Stimulated activated CD8-positive, alpha-beta memory T cell treated with anti-CD3 and anti-CD28 coated beads, Interleukin-4, amount 100 ng/mL, for 1 hour (primary cell): ENCODE measurements at places on chromosomes 7 and 10.

DNA sequence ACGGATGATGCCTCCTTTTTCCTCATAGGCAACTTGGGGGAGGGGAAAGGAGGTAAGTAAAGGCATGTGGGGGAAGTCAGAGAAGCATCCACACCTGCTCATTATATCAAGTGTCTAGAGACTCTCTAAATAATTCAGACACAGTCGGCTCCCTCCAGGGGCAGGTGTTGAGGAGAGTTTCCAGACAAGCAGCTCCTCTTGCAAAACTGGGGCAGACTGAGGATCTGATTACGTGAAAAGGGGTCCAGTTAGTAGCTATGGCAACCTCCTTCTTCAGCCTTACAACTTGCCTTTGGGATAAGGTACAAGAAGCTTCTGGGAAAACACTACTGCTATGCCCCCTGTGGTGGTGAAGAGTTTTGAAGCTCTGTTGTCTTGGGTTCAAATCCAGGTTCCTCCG lies 39.0 kb upstream of the SORBS1 start:
- no peak for DNase-seq

- DNase-seq: no peak
Observed at GRCh38 chr7:68424658-68425297, 1173.5 kb upstream of the AUTS2 start.

GRCh38 chr7:131657881-131658280 lies 101.5 kb upstream of the PODXL start:
- no peak for DNase-seq

DNA sequence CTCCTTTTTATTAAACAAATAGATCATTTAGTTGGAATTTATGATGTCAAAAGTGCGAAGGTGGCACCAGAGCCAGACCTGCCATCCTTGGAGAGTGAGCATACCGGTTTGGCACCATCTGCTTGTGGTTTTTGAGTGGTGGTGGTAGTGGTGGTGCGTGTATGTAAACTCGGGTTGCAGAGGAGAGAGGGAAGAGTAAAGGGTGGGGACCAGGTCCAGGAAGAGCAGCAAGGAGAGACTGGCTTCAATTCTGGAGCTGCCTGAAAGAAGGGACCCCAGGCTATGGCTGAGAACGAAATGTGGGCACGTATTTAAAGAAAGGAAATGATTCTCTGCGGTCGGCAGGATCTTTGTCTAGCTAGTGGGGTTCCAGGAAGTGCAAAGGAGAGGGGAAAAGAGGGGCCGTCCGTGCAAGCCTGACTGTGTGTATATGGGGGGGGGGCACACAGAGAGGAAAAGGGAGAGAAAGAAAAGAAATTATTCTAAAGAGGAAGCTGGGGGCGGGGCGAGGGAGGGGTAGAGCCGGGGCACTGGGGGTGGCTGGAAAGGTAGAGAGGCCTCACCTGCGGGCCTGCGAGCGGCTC lies 448 bp upstream of the GOLGA7B start:
- no peak for DNase-seq

DNA sequence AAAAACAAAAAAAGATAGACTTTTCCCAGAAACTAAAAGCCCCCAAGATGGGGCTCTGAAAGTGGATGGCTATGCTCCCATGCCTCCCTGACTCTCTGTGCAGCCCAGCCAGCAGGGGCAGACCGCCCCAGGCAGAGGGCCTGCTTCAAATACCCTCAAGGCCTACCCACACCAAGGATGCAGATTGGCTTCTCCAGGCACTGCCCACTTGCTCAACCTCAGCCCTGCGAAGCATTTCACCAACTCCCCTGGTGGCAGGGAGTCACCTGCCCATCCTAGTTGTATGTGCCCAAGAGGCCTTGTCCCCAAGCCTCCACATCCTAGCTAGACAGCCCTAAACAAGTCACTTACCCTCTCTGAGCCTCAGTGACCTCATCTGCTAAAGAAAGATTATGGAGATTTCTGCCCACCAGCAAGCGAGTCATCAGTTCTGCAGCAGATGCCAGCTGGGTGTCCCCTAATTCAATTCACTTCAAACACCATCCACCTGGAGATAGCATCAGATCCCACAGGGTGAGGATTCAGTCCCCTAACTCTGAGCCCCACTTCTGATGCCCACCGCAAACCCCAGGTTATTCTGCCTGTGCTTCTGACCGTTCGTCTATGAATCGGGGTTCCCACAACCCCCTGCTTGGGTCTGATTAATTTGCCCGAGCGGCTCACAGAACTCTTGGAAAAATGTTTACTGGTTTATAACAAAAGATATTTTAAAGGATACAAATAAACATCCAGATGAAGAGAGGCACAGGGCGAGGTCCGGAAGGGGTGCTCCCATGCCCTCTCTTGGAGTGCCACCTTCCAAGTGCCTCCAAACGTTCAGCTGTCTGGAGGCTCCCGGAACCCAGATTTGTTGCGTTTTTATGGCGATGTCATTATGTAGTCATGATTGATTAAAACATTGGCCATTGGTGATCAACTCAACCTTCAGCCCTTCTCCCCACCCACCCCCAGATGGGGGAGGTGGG lies 18.6 kb upstream of the ZMIZ1 start:
- no peak for DNase-seq

- no peak for DNase-seq
Observed at GRCh38 chr7:81562581-81562980, 207.3 kb downstream of the HGF start.

DNA sequence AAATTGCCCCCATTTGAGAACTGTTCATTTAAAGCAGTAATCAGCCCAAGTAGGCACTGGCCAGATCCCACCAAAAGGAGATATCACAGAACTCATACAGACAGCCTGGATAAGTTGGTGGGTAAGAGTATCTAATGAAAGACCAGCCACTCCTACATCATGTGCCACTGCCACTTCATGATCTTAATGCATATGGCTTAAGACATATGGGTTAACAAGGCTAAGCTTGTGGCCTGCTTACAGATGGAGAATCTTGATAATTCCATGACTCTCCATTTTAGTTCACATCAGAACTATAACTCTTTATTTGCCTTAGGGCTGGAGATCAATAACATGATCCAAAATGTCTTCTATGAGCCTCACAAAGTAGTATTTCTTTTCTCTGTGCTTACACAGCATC lies 6.8 kb upstream of the IFIT1B start:
- no peak for DNase-seq

DNA sequence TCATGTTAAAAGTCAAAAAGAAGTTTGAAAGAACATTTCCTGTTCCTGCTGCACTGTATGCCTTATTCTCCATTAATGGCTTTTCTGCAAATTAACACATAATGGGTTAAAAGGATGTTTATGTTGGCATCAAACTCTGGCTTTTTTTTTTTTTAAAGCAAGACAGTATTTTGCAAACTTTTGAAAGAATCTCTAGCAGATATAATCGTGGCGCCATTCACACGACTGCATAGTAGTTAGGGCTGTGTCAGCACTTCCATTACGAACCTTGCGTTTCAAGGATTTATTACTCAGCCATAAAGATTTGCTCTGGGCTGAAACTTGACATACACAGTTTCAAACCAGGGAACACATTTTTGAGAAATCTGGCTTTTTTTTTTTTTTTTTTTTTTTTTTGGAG lies 207.8 kb downstream of the DYNC1I1 start:
- no peak for DNase-seq

DNA sequence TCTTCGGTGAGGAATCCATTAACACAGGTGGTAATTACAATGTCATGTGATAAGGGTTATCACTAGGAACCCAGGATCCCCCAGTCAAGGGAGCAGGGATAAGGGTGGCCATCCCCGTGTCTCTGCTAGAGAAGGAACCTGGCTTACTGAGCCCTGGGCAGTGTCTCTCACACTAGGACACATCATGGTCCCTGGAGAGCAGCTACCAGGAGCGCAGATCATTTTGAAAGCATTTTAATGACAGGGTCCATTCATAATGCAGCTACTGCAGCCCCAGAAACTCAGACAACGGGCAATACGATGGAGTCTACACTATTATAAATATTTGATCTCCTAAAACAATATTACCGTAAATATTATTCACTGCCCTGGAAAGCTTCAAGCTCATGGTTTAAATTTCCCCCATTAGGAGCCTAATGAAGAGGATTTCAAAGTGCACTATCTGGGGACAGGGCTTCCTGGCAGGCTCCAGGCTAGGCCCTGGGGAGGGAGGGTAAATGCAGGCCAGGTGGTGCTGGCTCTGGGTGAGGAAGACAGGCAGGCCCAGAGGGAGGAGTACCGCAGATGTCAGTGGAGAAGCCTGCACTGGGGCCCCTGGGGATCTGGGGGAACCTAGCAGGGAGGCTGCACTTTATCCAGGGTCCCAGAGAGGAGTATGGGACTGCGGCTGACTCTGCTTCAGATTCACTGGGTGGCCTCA lies 52.6 kb upstream of the LOXL4 start:
- DNase-seq: no peak

GRCh38 chr10:97134110-97134509 lies 51.6 kb downstream of the SLIT1 start:
- DNase-seq: no peak

DNA sequence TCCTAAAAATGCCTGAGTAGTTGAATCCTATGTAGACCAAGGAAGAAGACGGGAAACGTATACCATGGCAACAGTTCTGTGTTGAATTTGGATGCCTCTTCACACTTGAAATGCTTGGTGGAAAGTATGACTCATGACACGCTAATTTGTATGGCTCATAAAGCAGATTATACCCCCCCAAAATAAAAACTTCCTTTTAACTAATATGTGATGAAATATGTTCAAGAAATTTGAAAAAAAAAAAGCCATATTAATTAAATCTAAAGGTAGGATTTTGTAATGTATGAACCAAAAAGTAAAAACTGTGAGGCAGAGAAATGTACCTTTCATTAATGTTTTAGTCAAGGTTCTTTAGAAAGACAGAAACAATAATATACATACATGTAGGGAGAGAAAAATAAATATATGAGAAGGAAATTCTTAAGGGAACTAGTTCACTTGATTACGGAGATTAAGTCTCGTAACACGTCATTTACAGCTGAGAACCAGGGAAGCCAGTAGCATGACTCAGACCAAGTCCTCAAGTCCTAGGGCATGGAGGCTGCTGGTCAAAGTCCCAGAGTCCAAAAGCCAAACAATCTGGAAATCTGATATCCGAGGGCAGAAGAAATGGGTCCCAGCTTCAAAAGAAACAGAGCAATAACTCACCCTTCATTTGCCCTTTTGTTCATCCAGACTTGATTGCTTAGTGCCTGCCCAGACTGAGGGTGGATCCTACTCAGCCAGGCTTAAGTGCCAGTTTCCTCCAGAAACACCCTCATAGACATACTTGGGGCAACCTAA lies 485.1 kb downstream of the SEMA3D start:
- DNase-seq: no peak

GRCh38 chr7:38367301-38367890 lies 94.0 kb upstream of the TARP start:
- no peak for DNase-seq

DNA sequence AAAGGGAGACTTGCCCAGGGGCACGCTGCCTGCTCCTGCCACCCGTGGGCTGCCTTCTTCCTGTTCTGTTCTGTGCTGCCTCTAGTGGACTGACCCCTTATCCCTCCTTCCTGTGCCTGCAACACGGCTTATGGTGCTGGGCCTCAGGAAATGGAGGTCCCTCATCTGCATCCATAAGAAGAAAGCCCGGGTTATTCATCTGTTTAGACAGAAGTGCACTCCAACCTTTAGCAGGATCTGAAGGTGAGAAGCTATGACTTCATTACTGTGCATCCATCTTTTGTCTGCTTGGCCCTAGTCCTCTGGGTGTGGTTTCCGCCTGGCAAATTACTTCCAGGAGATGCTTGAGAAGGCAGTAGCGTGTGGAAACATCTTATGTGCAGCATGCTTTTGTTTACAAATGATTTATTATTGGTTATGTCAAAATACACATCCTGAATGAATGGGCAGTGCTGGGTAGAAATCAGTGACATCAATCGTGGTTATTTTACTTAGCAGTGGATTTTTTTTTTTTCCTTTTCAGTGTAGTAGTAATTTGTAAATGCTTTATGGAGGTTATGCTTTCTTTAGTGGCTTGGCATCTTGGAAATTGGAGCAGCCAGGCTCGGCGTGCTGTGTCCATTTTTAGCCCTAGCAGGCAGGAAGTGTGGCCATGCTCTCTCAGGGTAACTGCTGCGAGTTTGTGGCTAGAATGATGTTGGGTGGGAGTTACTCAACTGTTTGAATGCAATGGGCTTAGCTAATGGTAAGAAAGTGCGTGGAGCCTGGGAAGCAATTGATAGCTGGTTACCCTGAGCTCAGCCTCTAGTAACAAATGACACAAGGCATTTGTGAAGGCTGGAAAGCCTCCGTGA lies 12.7 kb downstream of the PTPRE start:
- no peak for DNase-seq

GRCh38 chr10:34145715-34146114 lies 669.4 kb downstream of the PARD3 start:
- no peak for DNase-seq

GRCh38 chr7:151231080-151231479 lies 1.2 kb upstream of the CHPF2 start:
- DNase-seq: no peak

GRCh38 chr10:73910401-73910763 lies 550 bp upstream of the PLAU start:
- no peak for DNase-seq

DNA sequence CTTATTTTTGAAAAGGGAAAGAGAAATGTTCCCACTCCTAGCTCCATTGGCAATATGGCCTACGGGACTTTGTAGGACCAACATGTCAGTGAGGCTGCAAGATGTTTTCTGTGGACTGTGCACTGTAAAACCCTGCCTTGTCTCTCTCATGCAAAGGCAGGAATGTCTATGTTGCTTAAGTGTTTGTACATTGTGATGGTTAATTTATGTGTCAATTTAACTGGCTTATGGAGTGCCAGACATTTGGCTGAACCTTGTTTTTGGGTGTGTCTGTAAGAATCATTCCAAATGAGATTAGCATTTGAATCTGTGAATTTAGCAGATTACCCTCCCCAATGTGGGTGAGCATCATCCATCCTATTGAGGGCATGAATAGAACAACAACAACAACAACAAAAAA lies 4.1 kb upstream of the PCLO start:
- no peak for DNase-seq

GRCh38 chr7:15561835-15562234 lies at the start of gene AGMO:
AGMO (minus strand) TSS chr7:15562015.
- no peak for DNase-seq

DNA sequence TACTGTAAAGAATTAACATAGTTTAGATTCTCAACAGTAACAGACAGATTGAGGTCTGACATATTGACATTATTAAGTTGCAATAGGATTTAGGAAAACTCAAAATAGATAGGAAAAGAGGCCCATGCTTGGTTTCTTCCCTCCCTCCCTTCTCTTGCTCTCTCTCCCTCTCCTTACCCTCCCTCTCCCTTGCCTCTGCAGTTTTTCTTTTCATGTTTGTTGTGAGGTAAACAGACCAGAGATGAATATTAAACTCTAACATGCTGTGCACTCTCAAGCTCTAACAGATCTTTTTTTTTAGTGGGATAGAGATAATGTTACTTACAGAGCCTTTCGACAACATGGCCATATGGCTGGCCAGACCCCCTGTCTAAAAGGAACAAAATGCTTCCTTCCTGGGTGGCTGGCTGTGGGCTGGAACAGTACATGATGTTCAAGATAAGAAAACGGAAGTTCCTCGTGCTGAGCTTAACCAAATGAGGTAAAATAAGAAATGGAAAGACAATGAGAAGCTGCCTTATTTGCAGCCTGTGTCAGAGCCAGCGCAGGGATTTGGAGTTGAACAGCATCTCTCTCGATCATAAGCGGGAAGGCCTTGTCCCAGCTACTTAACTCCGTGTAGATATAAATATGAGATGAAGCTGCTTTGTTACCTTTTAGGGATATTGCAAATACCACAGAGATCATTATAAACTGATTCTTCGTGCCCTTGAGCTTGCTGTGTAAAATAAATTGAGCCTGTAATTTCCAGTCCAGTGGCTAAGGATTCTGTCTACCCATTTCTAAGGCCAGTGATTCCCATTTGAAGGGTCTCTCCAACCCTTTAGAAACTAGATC lies 391.9 kb upstream of the NPVF start:
- no peak for DNase-seq
